B cell (primary cell): ENCODE measurements at places on chromosomes 13 and 19. TPM values are rescaled to one million over a fixed set of nuclear protein-coding genes. Genes with fewer than 3 reads are reported as not detected.
A peak's percentile ranks its signal among the peaks of the same experiment; 100 is the strongest.

The ZNF816 gene
- total RNA-seq, result 22.3 and 25.0 TPM in 2 replicates

The TEX101 gene
- not detected in 2 replicates for total RNA-seq

The ZNF57 gene
- total RNA-seq, result 3.4 and 3.8 TPM in 2 replicates

The KLF16 gene
- 29.7 and 35.8 TPM in 2 replicates for total RNA-seq

The C19orf85 gene
- not detected in 2 replicates for total RNA-seq

The GZMM gene
- 0.34 TPM in 1 of 2 replicates, not detected in the other for total RNA-seq

- DNase-seq, result no peak
Measured at GRCh38 chr19:34306213-34306661, 51.9 kb downstream of the GARRE1 start.

- peak; percentile 89 for DNase-seq
Measured at GRCh38 chr19:48588670-48589401, 17.7 kb upstream of the SPACA4 start.

DNA sequence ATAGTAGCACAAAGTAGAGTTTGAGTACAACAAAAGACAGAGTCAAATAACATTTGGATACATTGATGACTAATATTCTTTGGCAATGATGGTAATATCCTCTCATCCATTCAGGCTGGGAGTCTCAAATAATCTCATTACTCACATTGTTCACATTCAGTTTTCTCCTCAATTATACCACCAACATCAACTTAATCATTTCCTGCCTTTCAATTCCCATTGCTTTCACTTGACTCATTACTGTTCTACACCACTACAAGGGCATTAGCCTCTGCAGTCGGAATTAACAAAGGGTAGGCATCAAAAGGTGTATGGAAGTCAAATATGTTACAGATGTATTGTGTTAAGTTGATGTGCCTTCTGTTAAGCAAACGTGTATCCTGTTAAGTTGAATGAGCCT lies 518.4 kb upstream of the SLITRK1 start:
- no peak for DNase-seq

GRCh38 chr13:104256701-104257100 lies 1190.5 kb upstream of the SLC10A2 start:
- no peak for DNase-seq

- no peak for DNase-seq
Measured at GRCh38 chr19:5073153-5073844, 104.4 kb downstream of the KDM4B start.

DNA sequence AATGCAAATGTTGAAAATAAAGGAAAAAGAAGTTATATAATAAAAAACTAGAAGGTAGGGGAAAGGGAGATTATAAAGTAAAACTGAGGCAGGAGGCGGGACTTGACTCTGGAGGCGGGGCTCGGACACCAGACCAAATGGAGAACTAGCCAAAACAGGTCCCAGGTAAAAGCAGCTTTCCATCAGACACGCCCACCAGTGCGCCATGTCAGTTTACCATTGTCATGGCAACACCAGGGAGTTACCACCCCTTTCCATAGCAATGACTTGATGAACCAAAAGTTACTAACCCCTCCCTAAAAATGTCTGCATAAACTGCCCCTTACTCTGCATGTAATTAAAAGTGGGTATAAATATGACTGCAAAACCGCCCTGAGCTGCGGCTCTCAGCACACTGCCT lies 70.9 kb downstream of the PEPD start:
- DNase-seq, result no peak

GRCh38 chr19:13441810-13442512 lies 64.3 kb downstream of the CACNA1A start:
- DNase-seq, result peak; percentile 55

DNA sequence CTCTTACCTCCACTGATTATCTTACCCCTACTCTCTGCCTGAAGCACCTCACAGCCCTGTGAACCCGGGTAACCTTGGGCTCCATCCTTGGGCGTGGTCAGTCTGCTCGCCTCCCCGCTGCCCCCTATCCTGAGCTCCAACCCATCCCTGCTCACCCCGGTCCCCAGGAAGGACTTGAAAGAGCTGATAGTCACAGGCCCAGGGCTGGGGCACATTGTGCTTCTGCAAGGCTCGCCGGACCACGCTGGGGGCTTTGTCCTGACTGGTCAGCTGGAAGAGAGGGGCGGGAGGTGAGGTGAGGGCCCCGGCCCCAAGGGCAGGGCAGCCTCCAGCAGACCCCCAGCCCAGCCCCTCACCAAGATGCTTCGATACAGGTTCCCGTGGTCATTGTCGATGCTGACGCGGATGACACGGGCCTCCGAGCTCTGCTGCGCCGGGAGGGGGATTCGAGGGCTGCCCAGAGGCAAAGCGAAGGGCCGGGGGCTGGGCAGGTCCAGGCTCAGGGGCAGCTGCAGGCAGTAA lies 13.0 kb upstream of the EPOR start:
- no peak for DNase-seq

GRCh38 chr19:36819130-36819630 lies 19.0 kb downstream of the ZNF790 start:
- no peak for DNase-seq

- DNase-seq, result no peak
Measured at GRCh38 chr13:112072534-112073244, 5.7 kb downstream of the SOX1 start.

DNA sequence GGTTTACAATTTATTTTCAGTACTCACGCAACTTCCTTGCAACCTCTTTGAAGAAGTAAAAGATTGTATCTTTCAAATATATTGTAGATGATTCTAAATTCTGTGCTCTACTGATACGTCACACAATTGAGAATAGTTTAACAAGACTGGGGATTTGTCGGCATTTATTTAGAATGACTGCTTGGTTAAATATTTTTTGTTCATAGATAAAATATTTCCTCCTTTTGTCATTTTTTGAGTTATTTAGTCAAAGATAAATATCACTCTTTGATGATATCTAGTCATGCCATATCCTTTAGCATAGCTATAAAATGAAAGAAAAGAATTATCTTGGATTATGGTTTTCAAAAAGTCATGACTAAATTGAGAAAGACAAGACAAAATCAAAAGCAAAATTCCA lies 2747.8 kb downstream of the PCDH9 start:
- no peak for DNase-seq

DNA sequence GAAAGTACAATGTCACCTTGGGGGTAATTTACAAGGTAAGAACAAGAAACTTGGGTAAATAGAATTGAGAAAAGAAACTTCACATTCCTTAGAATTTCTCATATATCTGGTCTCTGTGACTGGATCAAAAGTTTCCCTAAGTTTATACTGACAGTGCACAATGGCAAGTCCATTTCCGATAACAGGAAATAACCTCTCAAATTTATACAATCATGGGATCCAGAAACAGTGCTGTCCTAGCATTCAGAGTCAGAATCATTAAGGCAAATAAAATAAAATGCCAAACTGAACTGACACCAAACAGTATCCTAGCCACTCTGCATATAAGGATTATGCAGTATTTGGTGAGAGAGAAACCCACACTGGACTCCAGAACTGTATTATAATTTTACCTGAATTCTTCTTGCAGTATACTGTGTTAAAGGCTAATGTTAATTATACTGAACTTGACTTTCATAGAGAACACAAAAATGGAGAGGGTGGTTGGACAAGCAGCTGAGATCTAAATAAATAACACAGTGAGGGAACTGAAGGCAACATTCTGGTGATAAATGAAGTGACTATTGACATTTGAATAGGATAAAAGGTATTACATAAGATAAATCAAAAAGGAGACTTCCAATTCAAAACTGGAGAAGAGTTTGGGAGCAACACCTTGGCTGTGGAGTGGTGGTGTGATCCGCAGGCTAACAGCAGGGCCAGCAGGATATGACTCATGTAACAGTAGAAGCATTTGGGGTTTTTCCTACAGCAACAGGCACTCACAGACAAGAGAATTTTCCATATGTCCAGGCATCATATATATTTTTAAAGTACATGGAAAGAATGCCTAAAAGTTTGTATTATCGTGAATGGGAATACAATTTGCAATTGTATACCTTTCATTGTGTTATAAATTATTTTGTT lies 932.5 kb upstream of the MIR17HG start:
- DNase-seq, result no peak

DNA sequence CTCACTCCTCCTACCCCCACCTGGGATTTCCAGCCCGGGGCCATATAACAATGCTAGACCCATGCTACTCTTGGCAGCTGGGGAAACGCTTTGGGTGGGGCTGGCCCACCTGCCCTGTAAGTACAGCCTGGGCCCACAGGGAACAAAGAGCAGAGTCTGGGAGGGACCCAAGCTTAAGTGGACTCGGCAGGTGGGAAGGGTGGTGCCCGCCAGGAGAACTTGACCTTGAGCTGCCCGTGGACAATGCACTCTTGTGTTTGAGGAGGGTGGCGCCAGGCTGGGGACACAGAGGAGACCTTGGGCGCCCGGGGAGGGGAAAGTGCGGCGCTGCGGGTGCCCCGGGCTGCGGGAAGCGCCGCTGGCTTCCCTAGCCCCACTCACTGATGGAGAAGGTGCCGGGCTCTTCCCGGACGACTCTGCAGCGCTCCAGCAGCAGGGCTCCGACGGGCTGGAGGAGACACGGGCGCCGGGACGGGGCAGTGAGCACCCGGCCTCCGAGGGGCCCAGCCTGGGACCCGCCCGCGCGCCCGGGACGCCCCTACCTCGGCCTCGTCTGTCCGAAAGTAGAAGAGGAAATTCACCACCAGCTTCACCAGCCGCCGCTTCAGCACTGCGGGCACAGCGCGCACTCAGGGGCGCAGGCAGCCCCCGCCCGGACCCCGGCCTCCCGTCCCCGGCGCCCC lies 607 bp downstream of the PLEKHJ1 start:
- DNase-seq, result no peak

DNA sequence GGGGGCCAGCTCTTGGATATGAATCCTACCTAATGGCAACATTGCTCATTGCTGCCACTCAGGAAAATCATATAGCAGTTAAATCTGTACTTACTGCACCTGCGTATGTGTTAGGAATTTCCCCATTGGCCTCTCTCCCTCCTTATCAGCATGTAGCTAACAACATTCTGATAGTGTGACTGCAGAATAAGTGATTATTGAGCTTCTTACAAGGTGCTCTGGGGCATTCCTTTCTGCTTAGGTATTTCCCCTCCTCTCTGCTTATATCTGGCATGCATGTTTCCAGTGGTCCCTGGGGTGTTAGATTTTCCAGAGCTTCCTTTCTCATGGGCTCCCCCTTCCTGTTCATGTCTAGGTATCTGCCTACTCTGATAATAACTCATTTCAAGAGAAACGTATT lies 414.1 kb upstream of the SLITRK1 start:
- DNase-seq, result no peak
